Stimulated activated CD4-positive, alpha-beta T cell treated with anti-CD3 and anti-CD28 coated beads, TNF-alpha, amount 100 ng/mL, for 1 hour (primary cell): ENCODE measurements at places on chromosomes 4 and X.

DNA sequence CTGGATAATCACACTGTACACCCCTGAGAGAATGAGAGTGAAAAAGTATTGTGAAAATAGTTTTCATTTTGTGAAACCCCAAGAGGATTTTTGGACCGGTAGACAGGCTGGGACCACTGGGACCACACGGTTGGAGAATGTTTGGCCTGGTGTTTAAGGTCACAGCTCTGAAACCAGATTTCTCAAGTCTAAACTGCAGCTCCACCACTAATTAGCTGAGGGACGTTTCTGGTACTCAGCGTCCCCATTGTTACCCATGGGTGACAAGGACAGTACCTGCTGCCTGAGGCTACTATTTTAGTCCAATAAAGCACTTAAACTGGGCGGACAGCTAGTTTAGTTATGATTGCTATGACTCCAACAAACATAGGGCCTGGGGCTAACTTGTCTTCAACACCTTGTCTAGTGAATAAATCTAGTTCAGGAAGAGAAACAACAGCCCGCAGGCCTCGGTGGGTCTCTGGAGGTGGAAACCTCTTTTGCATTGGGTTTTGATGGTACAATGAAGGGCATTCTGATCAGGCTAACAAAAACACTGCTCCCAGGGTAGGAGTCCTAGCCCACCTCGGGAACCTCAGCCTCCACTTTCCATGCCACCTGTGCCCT is 509 bp upstream of the USP11 start:
- DNase-seq = no peak

- DNase-seq = no peak
These were observed 7.5 kb upstream of the NXF3 start for GRCh38 chrX:103100484-103100883.

DNA sequence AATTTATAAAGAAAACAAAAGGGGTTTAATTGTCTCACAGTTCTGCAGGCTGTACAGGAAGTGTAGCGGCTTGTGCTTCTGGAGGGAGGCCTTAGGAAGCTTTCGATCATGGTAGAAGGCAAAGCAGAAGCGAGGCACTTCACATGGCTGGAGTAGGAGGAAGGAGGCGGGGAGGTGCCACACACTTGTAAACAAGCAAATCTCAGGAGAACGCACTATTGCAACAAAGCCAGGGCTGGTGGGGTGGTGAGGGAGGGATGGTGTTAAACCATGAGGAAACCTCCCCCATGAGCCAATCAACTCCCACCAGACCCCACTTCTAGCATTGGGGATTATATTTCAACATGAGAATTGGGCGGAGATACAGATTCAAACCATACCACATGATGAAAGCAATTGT is 1116.3 kb downstream of the FAT4 start:
- no peak for DNase-seq

DNA sequence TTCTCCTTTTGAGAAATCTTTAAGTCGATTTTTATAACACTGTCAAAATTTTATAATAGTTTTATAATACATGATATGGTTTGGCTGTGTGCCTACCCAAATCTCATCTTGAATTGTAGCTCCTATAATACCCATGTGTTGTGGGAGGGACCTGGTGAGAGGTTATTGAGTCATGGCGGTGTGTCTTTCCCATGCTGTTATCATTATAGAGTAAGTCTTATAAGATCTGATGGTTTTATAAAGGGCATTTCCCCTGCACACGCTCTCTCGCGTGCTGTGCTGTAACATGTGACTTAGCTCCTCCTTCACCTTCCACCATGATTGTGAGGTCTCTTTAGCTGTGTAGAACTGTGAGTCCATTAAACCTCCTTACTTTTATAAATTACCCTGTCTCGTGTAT is 364.0 kb upstream of the SPANXN4 start:
- no peak for DNase-seq

GRCh38 chrX:8430444-8430843 is 34.2 kb upstream of the VCX3B start:
- DNase-seq = no peak
